Subcutaneous adipose tissue (tissue), 4 donors: ENCODE measurements at places on chromosomes 5 and 9. TPM values are rescaled to one million over a fixed set of nuclear protein-coding genes. Genes with fewer than 3 reads are reported as not detected.

CCL28 gene
- 1.2 TPM for total RNA-seq

PIGO gene
- 17.9 TPM for total RNA-seq

SLCO6A1 gene
- not detected for total RNA-seq

NR6A1 gene
- total RNA-seq, result 2.0 TPM

FSD1L gene
- 3.6 TPM for total RNA-seq

JAKMIP2 gene
- 0.19 TPM for total RNA-seq

PTPRD gene
- total RNA-seq, result 9.5 TPM

NPM1 gene
- total RNA-seq, result 628 TPM

ANGPTL2 gene
- total RNA-seq, result 93.4 TPM

MYOT gene
- not detected for total RNA-seq

AHRR gene
- 0.34 TPM for total RNA-seq

KLF9 gene
- 184 TPM for total RNA-seq

AQP7 gene
- total RNA-seq, result 136 TPM

DDX4 gene
- not detected for total RNA-seq

ANKRD31 gene
- 0.38 TPM for total RNA-seq

ORM2 gene
- total RNA-seq, result 2.4 TPM

C7 gene
- 72.4 TPM for total RNA-seq

PCDHA9 gene
- total RNA-seq, result under 0.01 TPM

CERCAM gene
- total RNA-seq, result 32.2 TPM

ATOSB gene
- 20.4 TPM for total RNA-seq
